SK-N-SH (cell line): ENCODE measurements at places on chromosomes 12 and 14.

DNA sequence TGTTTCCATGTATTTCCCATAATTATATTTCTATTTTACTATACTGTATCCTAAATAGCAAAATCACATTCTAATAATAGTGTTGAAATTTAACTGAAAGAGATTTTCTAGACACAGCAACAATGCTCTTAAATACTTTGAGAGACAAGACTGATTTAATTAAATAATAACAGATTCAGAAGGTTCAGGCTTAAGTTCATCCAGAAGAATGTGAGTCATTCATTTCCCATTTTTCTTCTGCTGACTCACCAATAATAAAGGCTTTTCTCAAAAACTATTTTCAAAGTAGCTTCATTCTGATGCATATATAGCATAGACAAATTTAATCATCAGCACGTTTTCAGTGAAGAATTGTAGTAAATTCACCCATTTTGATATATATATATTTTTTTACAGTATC, 481.4 kb downstream of the MDGA2 start:
- DNase-seq, result no peak

DNA sequence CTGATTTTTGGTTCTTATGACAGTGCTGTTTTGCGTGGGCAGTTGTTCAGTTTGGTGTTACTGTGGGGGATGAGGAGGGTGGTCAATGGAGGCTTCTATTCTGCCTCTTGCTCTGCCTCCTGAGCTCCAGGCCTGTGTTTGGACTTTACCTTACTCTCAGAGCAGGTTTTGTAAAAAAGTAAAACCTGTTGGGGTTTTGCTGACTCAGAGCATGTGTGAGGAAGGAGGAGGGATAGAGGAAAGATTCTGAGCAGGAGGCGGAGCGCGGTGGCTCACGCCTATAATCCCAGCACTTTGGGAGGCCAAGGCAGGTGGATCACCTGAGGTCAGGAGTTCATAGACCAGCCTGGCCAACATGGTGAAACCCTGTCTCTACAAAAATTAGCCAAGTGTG, 6.7 kb downstream of the A2ML1 start:
- no peak for DNase-seq

- no peak for DNase-seq
Measured at GRCh38 chr12:101671157-101671791, 26.2 kb upstream of the CHPT1 start.

- DNase-seq, result no peak
Measured at GRCh38 chr12:62252576-62252975, 7.6 kb upstream of the USP15 start.

GRCh38 chr12:111904446-111904975, 62.5 kb downstream of the MAPKAPK5 start:
- no peak for DNase-seq

DNA sequence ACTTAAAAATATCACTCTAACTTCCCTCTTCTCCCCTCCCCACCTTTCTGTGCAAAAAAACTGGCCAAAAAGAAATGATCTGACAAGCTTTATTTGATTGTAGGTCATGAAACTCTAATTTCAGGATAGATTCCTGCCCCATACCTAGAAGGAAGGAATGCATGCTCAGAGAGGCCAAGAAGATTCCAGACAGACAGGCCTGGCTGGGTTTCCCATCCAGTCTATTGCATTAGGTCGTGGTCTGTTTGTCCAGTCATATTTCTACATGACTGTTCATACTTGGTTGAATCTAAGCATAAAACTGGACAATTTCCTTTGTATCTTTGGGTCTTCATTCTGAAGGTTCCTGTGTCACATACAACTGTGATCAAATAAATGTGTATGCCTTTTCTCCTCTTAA, 20.0 kb upstream of the SLC15A5 start:
- DNase-seq, result no peak

DNA sequence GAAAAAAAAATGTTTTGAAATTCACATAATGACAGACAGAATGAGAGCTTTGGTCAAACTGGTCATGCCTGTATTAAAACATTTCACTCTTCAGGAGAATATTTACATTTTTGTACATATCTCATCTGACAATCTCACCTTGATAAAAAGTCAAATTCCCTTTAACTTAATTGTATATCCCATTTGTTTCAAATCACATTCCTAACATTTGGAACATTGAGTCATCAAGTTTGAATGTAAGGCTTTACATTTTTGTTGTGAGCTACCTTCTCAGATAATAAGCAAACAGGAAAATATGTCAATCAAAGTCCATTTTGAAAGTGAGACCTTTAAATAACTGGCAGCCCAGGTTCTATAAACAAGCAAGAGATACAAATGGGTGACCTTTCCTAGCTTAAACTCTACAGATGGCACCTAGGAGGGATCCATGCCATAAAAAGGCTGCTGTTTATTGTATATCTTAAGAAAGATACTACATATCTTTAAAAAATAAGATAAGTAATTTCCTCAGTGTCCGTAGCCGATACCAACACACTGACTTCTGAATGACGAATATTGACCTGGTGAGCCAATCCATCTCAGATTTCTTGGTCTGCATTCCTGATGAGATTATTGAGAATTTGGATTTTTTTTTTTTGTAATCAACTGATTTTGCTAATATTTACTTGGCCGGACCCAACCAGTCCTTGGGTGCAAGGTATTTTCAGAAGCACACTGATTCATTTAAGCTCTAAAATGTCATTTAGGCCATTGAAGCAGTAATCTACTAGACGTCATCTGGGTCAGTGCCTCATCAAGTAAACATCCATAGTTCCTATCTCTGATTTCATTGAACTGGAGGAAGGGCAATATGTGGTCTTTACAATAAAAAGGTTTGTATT, 259.6 kb downstream of the BTG1 start:
- no peak for DNase-seq

- no peak for DNase-seq
Measured at GRCh38 chr12:86669010-86669409, 412.8 kb upstream of the MGAT4C start.

- no peak for DNase-seq
Measured at GRCh38 chr14:64715146-64715627, 11.0 kb downstream of the PLEKHG3 start.

DNA sequence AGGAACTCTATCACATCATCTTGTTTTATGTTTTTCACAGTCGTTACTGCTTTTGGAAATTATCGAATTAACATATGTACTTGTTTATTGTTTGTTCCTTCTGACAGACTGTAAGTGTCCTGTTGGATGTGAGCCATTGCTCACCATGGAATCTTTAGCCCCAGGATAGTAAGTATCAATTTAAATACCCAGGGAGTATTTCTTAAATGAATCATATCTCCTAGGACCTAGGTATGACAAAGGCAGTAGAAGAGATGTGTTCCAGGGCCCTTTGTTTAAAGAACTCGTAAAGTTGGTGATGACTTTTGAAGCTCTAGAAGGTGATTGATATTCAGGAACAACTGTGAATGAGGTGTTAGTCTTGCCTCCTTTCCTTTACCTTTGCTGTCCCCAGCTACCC, 30.3 kb upstream of the STRAP start:
- DNase-seq, result no peak

DNA sequence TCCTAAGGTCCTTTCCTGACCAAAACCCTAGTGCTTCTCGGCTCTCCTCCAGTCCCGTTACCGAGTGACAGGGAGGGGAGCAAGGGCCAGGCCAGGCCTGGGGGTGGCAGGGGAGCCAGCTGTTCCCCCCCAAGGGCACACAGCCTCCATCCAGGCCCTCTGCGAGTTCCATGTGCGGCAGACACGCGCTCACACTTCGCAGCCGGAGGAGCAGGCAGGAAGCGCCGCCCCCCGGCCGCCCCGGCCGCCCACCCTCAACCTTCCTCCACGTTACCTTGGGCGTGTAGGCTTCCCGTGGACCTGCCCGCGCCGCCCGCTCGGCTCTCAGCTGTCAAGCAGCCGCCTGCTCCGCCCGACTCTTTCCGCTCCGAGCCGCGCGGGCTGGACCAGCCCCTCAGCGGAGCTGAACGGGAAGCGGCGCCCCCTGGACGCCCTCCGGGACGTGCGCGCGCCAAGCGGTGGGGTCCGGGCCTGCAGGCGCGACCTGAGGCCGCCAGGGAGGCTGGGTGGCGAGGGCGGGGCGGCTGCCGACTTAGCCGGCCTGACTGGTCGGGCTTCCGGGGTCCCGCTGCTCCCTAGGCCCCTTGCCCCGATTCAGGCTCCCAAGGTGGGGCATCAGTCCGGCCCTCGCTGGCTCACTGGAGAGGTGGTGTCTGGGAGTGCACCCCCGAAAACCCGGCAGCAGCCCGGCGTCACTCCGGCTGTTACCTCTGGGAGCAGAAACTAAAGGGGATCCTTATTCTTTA, at the start of gene CRACR2A:
Gene CRACR2A, minus strand, starts transcription at position 369 of the 746 bp plus-strand sequence. CDS start 56,110 bp downstream, outside the sequence.
- DNase-seq, result peak; percentile 90

GRCh38 chr14:69986336-69986735, 107.1 kb downstream of the SMOC1 start:
- no peak for DNase-seq

- no peak for DNase-seq
Measured at GRCh38 chr14:51626788-51627187, 24.9 kb upstream of the FRMD6 start.

GRCh38 chr12:27635349-27635972, 60.8 kb upstream of the REP15 start:
- DNase-seq, result peak; percentile 15

DNA sequence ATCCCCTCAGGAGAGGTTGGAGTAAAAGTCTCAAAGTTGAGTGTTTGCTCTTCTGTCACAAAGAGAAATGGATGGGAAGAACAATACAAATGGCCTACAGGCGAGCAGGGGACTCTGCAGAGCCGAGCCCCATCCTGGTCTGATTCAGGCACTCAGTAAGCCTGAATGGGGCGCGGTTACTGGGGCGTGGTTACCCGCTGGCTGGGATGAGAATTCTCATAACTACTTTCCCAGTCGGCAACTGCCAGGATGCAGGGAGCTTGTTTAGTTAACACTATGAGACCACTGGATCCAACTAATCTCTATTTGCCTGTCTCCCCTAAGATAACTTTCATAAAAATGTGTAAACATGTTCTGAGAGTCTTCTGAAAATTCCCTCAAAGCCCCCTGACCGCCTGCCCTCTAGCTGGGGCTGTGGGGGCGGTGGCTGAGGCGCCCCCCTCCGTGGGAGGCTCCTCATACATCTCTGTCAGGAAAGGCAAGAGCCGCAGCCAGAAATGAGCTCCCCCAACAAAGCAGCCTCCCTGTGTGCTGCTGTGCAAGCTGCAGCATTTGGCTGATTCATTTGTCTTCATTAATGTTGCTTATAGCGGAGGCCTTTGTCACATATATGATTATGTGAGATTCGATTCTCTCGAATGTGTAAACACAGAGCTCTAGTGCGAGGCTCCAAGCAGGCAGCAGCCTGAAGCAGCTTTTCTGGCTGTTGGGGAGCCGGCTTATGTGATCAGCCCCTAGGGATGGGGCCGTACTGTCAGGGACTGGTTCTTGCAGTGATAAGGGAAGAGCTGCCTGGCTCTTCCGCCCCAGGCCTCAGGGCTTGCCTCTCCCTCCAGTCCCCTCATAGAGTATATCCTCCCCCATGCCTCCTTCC, 126.1 kb upstream of the ARHGAP5 start:
- DNase-seq, result peak; percentile 47

GRCh38 chr14:63666335-63666734, 24.7 kb upstream of the WDR89 start:
- no peak for DNase-seq

DNA sequence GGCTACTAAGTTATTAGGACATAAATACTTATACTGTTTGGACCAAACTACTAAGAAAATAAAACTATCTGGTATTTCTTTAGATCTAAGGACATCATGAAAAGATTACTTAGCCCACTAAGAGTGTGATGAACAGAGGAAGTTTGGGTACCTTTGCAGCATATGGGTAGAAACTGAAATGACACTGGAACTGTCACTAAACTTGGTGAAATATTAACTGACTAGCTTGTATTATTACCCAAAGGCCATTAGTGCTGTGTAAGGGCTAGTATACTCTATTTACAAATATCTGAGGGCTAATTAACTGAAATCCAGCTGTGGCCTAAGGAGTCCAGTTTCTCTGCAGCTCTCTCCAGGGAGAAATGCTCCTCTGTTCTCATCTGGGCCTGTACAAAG, 45.5 kb downstream of the PAWR start:
- no peak for DNase-seq
